ENCODE measurements at places on chromosomes 1 and 21. TPM values are rescaled to one million over a fixed set of nuclear protein-coding genes. Genes with fewer than 3 reads are reported as not detected.

Gene ADAM30
- total RNA-seq: not detected

Gene EXTL2
- 10.2 TPM for total RNA-seq

Gene MAP3K21
- total RNA-seq: 9.2 TPM

Gene COL6A2
- 227 TPM for total RNA-seq

Gene NKAIN1
- total RNA-seq: not detected

Gene SPATA21
- total RNA-seq: not detected

Gene TTC39A
- 34.9 TPM for total RNA-seq

Gene LCE1B
- total RNA-seq: not detected

Gene IKBKE
- total RNA-seq: 12.5 TPM

Gene IL19
- total RNA-seq: not detected

Gene NCAM2
- total RNA-seq: 8.8 TPM

Gene CNR2
- total RNA-seq: not detected

Gene CD34
- 44.6 TPM for total RNA-seq

Gene ACOT11
- total RNA-seq: 5.0 TPM

Gene CEP170
- total RNA-seq: 106 TPM

Gene NR5A2
- 1.4 TPM for total RNA-seq

Gene AMY1A
- total RNA-seq: 5.8 TPM

Gene TDRD5
- 0.15 TPM for total RNA-seq

Gene PALMD
- total RNA-seq: 18.8 TPM

Gene UTS2
- not detected for total RNA-seq

Gene PRAMEF27
- total RNA-seq: not detected

Gene ZNF672
- 39.8 TPM for total RNA-seq

Gene TMPRSS3
- 3.8 TPM for total RNA-seq

Gene ENAH
- 51.4 TPM for total RNA-seq

Gene FTCD
- 1.5 TPM for total RNA-seq

Gene RPTN
- not detected for total RNA-seq

Gene CRNN
- total RNA-seq: not detected

Gene TXLNA
- 45.1 TPM for total RNA-seq

Gene SH3BGRL3
- 204 TPM for total RNA-seq

Gene CD247
- total RNA-seq: 8.7 TPM

Gene F3
- 62.4 TPM for total RNA-seq

Gene UROD
- total RNA-seq: 60.4 TPM
